ENCODE measurements at places on chromosomes 4 and X.

GRCh38 chrX:110089656-110090403 is 86.9 kb downstream of the TMEM164 start:
- ATAC-seq = no peak

- peak; percentile 28 for ATAC-seq
These were observed 55.0 kb upstream of the BMP2K start for GRCh38 chr4:78720994-78721677.

- ATAC-seq = no peak
These were observed 1.4 kb downstream of the ZNF185 start for GRCh38 chrX:152899111-152899873.

GRCh38 chr4:181597766-181598165 is 645.4 kb upstream of the TENM3 start:
- ATAC-seq = no peak

DNA sequence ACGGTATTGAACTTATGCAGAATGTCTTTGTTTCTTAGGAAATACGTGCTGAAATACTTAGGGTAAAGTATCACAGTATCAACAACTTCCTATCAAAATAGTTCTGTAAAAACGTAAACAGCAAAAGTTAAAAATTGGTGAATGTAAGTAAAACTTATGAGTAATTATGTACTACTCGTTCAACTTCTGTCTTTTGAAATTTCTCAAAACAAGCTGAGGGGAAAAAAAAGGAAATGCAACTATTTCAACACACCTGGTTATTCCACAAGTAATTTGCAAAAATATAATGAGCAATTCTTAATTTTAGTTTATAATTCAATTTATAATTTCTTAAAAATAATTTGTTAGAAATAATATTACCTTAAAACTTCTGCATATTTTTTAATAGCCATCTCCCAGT is 8.3 kb downstream of the PPID start:
- ATAC-seq = no peak

DNA sequence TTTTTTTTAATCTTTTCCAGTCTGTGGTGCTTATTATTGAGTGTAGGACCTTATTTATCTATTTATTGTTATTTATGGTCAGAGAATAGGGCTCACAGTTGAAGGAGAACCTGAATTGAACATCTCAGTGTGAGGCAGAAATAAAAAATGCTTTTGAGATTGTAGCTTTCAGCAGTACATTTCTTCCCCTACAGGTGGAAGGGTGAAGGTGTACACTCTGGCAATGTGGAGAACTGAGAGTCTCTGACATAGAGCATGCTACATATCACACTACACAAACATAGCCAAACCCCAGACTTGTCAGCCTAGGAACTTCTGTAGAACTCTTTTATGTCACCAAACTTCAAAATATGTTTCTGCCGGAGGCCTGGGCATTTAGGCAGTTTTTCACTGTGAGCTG is 140.2 kb downstream of the STIM2 start:
- peak; percentile 46 for ATAC-seq

DNA sequence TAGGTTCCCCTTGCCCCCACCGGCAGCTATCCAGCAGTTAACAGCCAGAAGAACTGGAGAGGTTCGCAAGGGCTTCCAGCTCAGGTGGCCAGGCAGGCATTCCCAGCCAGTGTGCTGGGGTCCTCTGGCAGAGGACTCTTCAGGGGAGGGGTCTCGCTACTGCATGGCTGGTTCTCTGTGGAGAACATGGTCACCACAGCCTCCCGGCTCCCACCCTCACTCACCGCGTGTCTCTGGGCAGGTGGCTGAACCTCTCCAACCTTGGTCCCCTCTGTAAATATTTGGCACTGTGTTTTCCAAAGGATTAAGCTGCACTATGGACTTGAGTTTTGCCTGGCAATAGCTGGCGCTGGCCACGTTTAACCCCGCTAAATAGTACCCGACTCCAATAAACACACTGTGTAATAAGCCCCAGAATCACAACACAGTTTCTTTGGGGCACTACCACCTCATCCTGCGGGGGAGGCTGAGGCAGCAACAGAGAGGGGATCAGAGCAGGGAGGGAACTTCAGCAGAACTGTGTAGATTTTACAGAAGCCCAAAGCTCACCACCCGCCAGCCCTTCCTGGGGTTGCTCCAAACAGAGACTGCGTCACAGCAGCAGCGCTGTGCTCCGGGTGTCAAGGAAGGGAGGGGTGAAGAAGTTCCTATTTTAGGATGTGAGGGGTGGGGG is 15.2 kb downstream of the BCOR start:
- no peak for ATAC-seq

GRCh38 chr4:182242787-182243186 is 415 bp upstream of the TENM3 start:
- ATAC-seq = no peak

Data from esophagus mucosa (tissue), 1 donor.